NCI-H1436 (cell line): ENCODE measurements at places on chromosomes 12 and 14.

DNA sequence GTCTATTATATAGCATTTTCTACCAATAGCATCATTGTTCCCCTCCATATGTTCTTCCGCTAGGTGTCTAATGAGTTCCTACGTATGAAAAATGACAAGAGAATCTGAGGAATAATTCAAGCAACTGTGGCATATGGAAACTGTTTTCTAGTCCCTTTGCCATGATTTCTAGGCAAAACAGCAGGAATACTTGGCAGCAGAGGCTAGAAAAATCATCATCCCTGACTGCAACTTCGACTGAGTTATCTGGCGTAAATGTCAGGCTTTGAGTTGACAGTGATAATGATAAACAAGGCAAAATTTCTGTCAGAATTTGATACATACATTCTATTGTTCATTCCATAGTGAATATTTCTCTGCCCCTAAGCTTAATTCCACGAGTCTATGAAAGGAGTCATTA lies 572.8 kb upstream of the USP15 start:
- DNase-seq, result no peak

- DNase-seq, result no peak
Observed at GRCh38 chr12:24975425-24975824, 26.5 kb upstream of the BCAT1 start.

DNA sequence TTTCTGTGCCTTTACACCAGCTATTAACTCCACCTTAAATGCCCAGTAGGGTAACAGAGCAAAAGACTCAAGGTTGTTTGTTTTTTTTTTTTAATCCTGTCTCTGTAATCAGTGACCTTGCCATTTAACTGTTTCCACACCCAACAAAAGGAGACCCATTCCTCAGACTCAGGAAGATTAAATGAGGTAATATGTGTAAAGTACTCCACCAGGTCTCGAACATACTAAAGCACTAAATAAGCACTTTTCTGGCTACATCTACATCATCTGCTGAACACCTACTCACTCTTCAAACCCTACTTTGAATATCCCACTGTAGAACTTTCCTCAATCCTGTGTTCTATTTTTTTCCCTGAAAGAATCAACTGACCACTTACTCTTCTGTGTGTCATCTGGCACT lies 4.1 kb downstream of the SLC2A13 start:
- no peak for DNase-seq

- DNase-seq, result no peak
Observed at GRCh38 chr14:35331605-35332516, 39.7 kb downstream of the PSMA6 start.

GRCh38 chr14:58808828-58809227 lies 171.1 kb downstream of the DACT1 start:
- DNase-seq, result no peak

DNA sequence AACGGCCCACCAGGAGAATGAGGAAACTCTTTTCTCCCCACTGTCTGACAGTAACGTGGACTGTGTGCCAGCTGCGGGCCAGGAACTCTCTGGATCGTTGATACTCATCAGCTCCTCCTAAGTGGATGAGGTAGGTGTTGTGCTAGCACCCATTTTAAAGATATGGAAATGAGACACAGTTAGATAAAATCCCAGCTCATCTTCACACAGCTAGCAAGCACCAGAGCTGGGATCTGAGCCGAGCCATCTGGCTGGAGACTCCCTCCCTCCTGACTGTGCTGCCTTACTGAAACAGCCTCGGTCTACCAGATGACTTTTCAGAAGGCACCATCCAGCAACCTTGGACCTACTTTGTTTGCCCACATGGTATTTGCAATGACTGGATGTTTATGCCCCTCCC lies 49.2 kb downstream of the TMEM132D start:
- no peak for DNase-seq

- DNase-seq, result no peak
Observed at GRCh38 chr12:40947797-40948196, 240.3 kb upstream of the PDZRN4 start.

GRCh38 chr14:89564286-89564957 lies 147.4 kb upstream of the FOXN3 start:
- DNase-seq, result no peak

GRCh38 chr12:97127061-97127460 lies 220.0 kb downstream of the NEDD1 start:
- DNase-seq, result no peak

- DNase-seq, result no peak
Observed at GRCh38 chr12:119665164-119665929, 2.6 kb upstream of the PRKAB1 start.

GRCh38 chr14:61565836-61566536 lies 129.3 kb upstream of the HIF1A start:
- no peak for DNase-seq

GRCh38 chr14:31712244-31713127 lies 151.3 kb downstream of the NUBPL start:
- DNase-seq, result no peak

- peak; percentile 46 for DNase-seq
Observed at GRCh38 chr12:114625294-114625851, 58.6 kb downstream of the TBX3 start.

DNA sequence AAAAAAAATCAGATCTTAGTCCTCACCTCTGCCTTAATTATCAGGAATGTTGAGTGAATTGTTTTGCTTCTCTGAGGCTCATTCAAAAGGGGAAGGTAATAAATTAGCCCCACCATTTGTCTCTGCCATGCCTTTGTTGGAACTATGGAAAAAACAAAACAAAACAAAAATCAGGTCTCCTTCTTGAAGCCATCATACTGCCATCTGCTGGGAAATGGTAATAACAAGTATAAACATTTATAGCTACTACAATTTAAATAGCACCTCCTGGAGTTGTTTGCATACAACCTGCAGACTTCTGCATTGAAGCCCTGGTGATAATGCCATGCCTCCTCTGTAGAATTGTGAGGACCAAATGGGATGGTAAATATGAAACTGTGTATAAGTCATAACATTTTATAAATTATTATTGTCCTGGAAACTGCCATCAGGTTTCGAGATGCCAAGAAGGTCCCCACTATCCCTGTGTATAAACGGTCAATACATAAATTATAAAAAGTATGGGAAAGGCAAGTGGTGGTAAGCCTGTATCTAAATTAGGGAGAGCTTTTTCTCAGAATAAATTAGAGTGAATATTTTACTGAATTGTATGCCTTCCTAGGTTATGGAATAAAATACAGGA lies 87.2 kb upstream of the FGD4 start:
- DNase-seq, result peak; percentile 53
